ENCODE measurements at places on chromosomes 13 and 19.
A peak's percentile ranks its signal among the peaks of the same experiment; 100 is the strongest.

DNA sequence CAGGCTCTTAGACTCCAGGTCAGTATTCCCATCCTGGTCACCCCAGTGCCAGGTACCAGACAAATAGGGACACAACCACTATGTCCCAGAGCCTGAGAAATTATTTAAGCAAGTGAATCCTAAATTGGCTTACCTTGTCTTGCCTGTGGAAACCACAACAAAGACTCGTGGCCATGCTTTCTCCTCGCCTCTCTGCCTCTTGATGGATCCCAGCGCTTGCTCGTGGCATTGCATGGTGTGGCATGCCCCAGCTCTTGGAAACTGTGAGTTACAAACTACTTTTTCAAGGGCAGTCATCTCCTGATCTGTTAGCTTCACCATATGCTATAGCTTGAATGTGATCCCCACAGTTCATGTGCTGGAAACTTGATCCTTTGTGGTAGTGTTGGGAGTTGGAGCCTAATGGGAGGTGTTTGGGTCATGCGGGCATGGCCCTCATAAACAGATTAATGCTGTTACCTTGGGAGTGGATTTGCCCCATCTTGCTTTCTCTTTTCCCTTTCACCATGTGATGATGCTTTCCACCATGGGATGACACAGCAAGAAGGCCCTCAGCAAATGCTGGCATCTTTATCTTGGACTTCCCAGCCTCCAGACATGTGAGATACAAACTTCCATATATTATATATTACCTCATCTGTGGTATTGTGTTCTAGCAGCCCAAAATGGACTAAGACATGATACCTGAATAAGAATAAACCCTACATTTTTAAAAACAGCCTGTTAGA lies 31.2 kb downstream of the SPRYD7 start:
- H3K36me3 ChIP-seq, result no peaks in the 10 kb centered on the region
- H3K4me3 ChIP-seq, result no peak overlapping the region
- no peak overlapping the region for H3K27ac ChIP-seq
- no peaks in the 10 kb centered on the region for H3K4me1 ChIP-seq
- no peaks in the 10 kb centered on the region for H3K27me3 ChIP-seq

DNA sequence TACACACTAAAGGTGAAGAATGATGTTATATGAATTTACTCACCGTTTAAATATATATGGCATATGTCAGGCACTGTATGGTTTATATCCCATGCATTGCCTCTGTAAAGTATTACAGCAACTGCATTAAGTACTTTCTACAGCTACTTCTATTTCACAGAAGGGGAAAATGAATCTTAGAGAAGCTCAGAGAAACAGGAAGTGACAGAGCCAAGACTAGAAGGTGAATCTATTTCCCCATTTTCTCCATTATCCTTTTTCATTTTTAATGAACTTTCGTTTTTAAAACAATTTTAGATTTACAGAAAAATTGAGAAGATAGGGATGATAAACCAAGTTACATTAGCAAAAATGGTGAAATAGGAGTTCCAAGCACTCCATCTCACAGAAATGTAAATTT lies 863.3 kb downstream of the UQCRFS1 start:
- H3K4me1 ChIP-seq, result no peaks in the 10 kb centered on the region
- H3K36me3 ChIP-seq, result no peaks in the 10 kb centered on the region
- H3K27ac ChIP-seq, result no peak overlapping the region
- no peak overlapping the region for H3K4me3 ChIP-seq

DNA sequence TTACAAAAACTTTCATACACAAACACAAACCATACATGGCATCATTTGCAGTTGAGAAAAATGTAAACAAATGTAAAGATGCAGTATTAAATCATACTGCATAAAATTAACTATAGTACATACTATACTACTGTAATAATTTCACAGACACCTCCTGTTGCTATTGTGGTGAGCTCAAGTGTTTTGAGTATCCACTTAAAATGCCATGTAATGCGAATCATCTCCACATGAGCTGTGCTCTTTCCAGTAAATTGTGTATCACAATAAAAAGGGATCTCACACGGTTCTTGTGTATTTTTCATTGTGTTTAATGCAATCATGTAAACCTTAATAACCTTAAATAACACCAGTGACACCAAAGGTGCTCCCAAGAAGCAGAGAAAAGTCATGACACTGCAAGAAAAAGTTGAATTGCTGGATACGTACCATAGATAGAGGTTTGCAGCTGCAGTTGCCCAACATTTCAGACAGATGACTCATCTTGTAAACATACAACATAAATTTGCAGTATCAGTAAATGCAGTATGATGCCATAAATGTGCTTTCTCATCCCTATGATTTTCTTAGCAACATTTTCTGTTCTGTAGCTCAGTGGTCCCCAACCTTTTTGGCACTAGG lies 166.6 kb downstream of the RAP2A start:
- no peaks in the 10 kb centered on the region for H3K27me3 ChIP-seq
- H3K4me1 ChIP-seq, result no peaks in the 10 kb centered on the region

DNA sequence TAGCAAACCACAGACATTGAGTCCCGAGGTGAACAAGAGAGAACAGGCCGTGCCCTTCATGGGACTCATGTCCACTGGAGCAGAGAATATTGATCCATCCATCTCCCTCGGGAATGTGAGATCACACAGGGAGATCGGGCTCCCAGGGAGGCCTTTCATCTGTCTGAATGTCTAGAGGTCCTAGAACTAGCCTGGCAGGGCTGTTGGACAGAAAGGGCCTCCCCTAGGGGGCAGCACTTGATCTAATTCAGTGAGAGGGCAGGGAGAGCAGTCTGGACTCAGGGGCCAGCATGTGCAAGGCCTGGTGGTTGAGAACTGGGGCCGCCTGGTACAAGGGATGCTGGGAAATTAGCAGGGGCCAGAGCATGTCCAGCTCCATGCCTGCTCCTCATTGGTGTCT lies 4.3 kb downstream of the RUVBL2 start:
- DNase-seq, result peak; percentile 77
- peaks cover 34% of the 10 kb centered on the region for H3K4me1 ChIP-seq
- H3K27ac ChIP-seq, result no peak overlapping the region
- H3K4me3 ChIP-seq, result no peak overlapping the region
- H3K27me3 ChIP-seq, result no peaks in the 10 kb centered on the region

DNA sequence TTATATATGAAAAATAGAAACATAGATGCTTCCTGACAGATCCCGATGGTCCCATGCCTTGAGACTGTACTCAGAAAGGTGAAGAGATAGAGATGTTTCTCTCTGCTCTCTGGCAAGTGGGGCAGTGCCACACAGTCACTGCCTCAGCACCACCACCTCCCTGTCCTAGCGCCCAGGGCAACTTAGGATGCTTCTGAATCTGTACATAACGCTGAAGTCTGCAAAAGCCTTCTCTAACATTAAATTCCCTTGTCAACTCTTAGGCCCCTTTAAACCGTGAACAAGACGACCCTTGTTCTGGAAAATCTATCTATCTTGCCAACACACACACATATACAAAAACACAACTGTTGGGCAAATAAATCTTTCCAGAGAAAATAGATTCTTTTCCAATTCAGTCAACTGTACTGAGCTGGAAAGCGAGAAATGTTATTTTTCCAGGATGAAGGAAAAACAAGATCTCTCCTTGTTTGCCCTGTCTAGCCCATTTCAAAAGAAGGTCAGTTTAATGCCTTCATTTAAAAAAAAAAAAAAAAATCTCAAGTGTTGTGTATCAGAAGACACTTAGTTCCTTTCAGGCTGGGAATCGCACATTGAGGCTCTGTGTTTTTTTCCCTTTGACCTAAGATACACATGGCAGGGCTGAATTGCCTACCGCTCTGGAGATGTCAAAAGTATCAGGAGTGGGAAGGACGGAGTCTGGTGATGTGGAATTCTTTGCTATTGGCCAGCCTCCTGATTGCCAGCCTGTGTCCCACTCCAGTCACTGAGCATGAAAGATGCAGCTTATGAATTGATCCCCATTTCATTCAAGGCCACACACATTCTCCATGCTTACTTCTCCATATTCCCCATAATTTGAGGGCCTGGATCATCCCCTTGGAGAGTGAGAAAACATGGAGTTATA lies 241.4 kb downstream of the LACC1 start:
- no peak overlapping the region for H3K27ac ChIP-seq
- no peak overlapping the region for H3K4me3 ChIP-seq
- no peaks in the 10 kb centered on the region for H3K36me3 ChIP-seq
- H3K4me1 ChIP-seq, result peaks cover 9% of the 10 kb centered on the region
- H3K27me3 ChIP-seq, result no peaks in the 10 kb centered on the region
- DNase-seq, result no peak

Data from activated naive CD4-positive, alpha-beta T cell treated with anti-CD3 and anti-CD28 coated beads, Interleukin-2, amount 10 ng/mL, durations not matched to agents 7 days and 5 days (primary cell).